ENCODE measurements at places on chromosomes 16 and 17. TPM values are rescaled to one million over a fixed set of nuclear protein-coding genes. Genes with fewer than 3 reads are reported as not detected.
A peak's percentile ranks its signal among the peaks of the same experiment; 100 is the strongest.

DNA sequence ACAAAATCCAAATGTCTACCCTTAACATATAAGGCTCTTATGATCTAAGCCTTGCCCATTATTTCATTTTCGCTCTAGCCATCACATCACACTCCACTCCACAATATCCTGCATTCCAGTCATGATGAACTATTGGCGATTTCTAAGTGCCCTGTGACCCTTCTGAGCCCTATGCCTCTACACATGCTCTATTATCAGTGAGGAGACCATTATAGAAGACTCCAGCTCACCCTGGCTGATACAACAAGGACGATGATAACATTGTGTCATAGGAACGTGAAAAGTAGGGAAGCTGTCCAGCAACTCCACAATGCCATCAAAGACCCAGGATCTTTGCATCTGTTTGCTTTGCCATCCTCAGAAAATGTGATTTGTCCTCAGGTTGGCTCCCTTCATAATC lies 29.6 kb upstream of the GNAO1 start:
- no peak for DNase-seq

DNA sequence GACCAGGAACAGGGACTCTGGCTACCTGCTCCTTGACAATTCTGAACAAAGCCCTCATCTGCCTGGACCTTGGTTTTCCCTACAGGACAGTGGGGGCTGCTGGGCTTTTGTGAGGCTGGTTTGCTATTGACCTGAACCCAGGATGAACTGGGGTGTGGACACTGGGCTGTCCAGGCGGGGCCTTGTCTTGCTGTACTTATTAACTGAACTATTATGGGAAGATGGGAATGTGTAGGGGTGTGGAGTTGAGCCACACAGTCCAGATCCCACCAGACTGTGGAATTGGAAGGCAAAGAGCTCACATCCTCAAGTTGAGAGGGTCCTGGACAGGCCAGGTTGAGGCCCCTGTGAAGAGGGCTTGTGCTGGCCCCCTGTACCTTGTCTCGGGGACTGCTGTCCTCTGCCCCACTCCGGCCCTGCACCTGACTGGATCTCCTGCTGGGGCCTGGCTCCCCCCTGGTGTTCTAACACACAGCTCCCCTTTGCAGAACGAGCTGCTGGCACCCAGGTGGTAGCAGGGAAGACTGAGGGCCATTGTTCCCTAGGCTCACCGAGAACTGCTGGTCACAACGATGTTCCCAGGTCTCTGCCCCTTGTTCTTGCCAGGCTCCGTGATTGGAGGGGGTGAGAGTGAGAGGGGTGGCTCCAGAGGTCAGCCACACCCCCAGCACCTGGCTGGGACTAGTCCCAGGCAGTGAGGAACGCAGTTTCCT lies 51.8 kb upstream of the CDC42EP4 start:
- DNase-seq = no peak

DNA sequence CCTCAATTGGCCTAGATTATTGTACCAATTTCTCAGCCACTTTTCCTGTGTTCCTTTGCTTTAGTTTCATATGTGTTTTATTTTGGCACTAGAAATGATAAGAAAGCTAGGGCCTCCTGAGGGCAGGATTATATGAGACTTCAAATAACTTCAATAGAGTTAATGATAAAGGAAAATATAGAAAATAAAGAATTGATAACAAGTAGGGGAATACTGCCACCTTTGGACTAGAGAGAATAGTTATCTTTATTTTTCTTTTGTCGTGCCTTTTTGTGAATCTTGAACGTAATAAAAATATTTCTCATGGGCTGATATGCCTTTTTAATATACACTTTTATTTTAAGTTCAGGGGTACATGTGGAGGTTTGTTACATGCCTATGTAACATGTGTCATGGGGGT lies 29.3 kb upstream of the RBL2 start:
- DNase-seq = no peak

DNA sequence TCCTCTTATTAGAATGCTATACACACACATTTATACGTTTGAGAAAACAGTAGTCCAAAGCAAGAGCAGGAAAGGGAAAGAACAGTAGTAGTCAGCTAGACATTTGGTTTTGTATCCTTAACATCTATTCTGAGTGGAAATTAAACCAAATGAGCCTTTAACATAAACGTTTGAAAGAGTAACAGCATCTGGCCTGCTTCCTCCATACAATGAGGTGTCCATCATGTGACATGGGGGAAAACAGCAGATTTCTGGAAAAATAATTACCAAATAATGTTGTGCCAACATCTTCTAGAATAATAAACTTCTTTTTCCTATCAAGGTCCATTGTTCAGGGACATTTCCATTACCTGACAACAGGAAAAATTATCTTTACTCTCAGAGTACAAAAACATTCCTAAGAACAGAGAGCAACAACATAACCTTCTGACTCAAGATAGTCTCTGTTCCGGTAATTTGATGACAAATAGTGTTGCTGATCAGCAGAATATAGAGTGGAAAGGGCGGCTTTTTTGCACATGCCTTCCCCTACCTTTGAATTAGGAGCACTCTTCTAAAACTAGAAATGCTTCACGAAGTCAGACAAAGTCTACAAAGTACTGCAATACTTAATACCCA lies 20.2 kb downstream of the CYTH1 start:
- no peak for DNase-seq

GRCh38 chr16:22300427-22301071 lies 3.3 kb downstream of the POLR3E start:
- DNase-seq = peak; percentile 65

DNA sequence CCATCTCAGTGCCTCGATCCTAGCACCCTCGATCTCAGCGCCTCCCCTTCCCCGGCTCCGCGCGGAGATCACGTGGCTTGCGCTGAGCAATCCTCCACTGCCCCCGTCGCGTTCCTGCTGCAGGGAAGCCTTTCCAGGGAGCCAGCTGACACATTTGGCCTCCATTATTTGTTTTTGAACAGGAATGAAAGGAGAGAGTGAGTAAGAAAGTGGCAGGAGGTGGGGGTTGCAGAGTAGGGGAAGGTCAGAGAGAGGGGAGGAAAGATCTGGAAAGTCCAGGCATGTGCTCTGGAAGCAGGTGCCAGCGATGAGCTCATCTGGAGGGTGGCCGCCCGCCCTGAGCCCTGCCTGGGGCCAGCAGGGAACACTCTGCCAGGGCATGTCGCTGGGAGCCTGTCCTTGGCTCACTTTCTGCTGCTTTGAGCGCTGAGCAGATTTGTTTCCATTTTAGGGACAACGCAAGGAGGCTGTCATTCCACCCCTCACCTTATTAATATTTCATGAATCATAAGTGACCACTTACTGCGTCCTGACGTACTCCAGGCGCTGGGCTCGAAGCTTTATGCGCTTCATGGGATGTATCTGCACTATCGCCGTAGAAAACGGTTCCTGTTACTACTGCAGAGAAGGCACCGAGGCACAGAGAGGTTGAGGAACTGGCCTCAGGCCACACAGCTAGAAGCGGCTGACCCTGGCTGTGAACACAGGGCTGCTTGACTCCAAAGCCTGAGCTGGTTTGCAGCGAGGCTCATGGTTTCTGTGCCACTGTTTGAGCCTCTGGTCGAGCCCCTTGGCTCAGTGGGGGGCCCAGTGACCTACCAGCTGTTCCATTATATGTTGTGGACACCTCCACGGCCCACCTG lies 283.1 kb downstream of the SEC14L1 start:
- DNase-seq = no peak

DNA sequence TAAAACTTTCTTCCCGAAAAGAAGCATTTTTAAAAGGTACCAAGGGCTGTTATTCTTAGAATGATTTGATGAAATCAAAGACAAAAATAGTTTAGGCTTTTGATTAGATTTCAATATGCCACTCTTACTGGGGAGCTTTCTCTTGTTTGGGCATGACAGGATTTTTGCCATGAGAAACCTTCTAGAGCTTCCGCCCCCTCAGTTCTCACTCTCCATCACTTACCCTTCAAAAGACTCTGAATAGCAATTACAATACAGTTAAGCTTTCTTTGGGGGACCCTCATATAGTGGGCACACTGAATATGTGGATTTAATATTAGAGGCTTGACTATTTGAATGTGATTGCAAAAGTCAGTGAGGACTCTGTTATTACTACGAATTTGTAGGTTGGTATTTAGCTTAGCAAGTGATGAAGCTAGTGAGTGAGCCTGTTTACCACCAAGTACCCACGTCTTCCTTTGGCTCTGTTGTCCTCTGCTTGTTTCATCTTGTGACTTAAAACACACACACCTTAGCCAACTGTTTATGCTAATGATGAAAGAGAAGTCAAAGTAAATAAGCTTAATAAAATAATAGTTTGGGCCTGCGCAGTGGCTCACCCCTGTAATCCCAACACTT lies 158.7 kb upstream of the TBX2 start:
- no peak for DNase-seq

GRCh38 chr17:1787301-1787902 lies 25.5 kb downstream of the SERPINF1 start:
- DNase-seq = no peak

DNA sequence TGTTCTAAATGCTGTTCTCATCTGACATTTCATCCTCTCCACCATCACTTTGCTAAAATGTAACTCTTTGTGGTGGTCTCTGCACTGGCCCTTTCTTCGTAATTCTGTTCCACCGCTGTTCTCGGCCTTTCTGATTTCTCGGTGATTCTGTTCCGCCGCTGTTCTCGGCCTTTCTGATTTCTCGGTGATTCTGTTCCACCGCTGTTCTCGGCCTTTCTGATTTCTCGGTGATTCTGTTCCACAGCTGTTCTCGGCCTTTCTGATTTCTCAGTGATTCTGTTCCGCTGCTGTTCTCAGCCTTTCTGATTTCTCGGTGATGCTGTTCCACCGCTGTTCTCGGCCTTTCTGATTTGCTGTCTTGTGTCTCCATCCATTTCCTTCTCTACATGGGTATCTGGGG lies 12.3 kb downstream of the FOXF1 start:
- DNase-seq = no peak

- DNase-seq = no peak
Observed at GRCh38 chr17:73197161-73197560, 4.3 kb downstream of the COG1 start.

DNA sequence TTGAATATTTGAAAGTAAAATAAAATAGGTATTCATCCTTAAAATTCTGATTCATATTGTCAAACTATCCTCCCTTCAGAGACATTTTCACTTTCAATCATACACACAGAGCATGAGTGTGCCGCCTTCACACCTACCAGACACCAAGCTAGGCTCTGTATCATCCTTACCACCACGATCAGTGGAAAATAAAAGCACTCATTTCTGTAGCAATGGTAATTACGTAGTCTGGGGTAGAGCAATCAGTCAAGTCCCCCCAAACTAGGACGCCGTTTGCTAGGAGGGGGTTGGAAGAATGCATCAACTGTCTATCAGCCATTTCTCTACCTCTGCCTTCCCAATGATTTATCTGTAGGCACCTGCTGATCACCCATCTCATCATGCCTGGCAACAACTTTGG lies 84.6 kb upstream of the GRIN2A start:
- no peak for DNase-seq

The KRT36 gene
- not detected for polyA plus RNA-seq

The TVP23A gene
- not detected for polyA plus RNA-seq

The TRAF4 gene
- 2.1 TPM for polyA plus RNA-seq

The NPIPB6 gene
- polyA plus RNA-seq = 0.42 TPM

The SLC13A2 gene
- polyA plus RNA-seq = not detected

The KRTAP2-3 gene
- polyA plus RNA-seq = not detected

The ZACN gene
- 0.24 TPM for polyA plus RNA-seq
